ENCODE measurements at places on chromosomes 2 and 18.

DNA sequence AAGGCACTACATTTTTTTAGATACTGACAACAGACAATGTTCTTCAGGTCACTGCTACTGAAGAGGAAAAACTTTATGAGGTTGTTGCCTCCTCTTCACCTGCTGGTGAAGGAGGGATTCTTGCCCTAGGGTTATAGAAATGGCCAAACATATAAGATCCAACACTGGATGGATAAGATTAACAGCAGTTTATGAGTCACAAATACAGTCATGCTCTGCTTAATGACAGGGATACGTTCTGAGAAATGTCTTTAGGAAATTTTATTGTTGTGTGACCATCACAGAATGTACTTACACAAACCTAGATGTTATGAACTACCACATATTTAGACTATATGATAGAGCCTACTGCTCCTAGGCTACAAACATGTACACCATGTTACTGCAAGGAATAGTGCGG, 57.4 kb upstream of the AMMECR1L start:
- DNase-seq = no peak

- no peak for DNase-seq
Observed at GRCh38 chr2:44009136-44009735, 13.4 kb upstream of the LRPPRC start.

GRCh38 chr2:224894356-224894755, 147.9 kb downstream of the DOCK10 start:
- peak; percentile 97 for DNase-seq

DNA sequence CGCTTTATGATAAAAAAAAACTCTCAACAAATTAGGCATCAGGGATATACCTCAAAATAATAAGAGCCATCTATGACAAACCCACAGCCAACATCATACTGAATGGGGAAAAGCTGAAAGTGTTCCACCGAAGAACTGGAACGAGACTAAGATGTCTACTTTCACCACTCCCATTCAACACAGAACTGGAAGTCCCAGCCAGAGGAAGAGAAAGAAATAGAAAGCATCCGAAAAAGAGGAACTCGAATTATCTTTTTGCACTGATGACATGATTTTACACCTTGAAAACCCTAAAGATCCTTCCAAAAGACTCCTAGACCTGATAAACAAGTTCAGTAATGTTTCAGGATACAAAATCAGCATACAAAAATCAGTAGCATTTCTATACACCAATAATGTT, 121.6 kb downstream of the ZRANB3 start:
- no peak for DNase-seq

- DNase-seq = no peak
Observed at GRCh38 chr18:38900445-38900844, 1334.8 kb upstream of the CELF4 start.

DNA sequence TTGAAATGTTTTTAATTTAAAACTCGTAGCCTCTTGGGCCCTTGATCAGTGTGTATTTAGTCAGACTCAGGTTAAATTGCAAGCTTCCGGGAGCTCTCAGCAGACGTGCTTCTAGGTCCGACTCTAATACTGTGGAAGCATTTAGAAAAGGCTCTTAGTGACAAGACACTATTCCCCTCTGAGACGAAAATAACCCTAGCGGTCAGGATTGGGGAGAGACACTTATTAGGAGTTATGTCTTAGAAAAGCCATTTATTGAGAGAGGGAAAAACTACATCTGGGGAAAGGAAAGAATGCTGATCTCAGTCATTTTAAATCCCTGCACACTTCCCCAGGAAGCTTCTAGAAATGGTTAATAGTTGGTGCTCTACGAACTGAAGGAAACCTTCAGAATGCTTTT, 110.5 kb upstream of the NCK2 start:
- DNase-seq = no peak

GRCh38 chr18:31275722-31276463, 42.1 kb upstream of the DSG1 start:
- DNase-seq = peak; percentile 3

GRCh38 chr18:6414118-6414722, 491 bp downstream of the L3MBTL4 start:
- DNase-seq = peak; percentile 73

DNA sequence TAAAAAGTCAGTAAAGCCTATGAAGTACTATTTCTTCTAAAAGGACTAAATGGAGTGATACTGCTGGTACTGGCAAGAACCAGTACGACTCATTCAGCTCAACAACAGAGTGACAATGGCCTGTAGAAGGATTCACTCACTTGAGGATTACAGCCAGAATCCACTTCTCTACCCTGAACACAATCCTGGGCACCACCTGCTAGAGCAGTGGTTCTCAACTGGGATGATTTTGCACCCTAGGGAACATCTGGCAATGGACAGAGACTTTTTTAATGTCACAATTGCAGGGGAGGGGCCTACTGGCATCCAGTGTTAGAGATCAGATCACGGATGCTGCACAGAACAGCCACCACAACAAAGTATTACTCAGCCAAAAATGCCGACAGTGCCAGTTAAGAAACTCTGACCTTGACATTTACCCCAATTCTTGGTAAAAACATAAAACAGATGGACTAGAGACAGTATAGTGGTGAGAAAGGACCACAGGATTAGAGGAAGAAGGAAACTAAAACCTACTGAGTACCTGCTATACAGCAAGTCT, 5.0 kb downstream of the SPIRE1 start:
- peak; percentile 32 for DNase-seq

DNA sequence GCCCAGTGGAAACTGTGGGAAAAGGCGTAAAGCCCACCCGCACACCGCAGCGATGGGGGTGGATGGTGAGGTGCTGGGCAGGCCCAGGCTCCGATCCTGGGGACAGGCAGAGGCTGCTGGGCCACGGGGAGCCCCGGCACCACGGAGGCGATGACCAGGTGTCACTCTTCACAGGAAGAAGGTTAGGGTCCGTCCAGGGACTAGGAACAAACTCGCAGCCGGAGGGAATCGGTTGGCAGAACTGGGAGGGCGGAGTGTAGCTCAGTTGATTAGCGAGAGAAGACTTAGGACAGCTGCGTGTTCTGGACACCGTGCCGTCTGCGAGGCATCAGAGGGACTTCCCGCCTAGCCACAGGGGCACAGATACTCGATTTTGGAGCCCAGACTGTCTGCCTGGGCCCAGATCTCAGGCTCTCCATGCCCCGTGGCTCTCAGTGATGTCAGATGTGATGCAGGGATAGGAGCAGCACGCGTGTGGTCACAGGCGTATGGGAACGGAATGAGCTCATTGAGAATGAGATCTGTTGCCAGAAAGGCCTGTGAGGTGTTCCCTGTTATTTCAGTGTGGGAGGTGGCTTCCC, 16.1 kb upstream of the ALLC start:
- no peak for DNase-seq

- DNase-seq = no peak
Observed at GRCh38 chr18:28074076-28074475, 102.9 kb downstream of the CDH2 start.

DNA sequence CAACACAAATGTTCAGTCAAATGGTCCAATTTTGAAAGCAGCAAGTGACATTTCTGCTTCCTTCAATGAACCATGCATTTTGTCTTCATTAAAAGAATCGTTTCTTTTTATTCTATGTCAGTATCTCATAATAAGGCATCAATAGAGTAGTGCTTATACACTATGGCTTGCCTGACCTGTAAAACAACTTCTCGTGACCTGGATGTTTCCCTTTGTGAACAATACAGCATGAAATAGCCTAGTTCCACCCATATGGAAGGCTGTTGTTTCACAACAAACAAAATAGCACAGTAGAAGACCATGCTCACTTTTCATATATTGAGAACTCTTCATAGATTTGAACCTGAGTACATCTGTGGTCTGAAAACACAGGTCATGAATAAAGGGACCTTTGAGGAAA, 104.3 kb upstream of the PIK3C3 start:
- DNase-seq = no peak

- DNase-seq = no peak
Observed at GRCh38 chr2:196403471-196403870, 232.1 kb upstream of the STK17B start.

GRCh38 chr18:26483633-26484032, 64.7 kb downstream of the KCTD1 start:
- no peak for DNase-seq

- no peak for DNase-seq
Observed at GRCh38 chr2:235666213-235666781, 172.5 kb downstream of the AGAP1 start.

DNA sequence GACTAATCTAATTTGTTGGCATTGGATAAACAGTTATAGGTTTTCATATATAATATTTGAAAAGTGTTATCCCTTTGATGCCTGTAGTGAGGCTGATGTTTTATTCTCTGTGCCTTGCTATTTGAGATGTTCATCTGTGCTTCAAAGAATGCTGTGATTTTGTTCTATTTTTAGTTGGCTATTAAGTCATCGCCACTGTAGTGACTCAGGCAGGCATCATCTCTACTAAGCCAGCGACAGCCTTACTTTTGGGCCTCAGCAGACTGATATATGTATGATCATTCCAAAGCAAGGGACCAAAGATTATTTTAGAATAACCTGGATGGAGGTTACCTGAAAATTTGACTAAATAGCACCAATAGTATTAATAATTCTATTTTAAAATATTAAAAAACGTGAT, 1674.5 kb upstream of the NXPH2 start:
- no peak for DNase-seq

GRCh38 chr2:71682341-71682740, 229.0 kb downstream of the DYSF start:
- DNase-seq = no peak

- DNase-seq = no peak
Observed at GRCh38 chr18:57833441-57834101, 30.5 kb upstream of the ATP8B1 start.

- peak; percentile 54 for DNase-seq
Observed at GRCh38 chr2:188524519-188525113, 232.9 kb downstream of the GULP1 start.

- no peak for DNase-seq
Observed at GRCh38 chr18:48552130-48552529, 13.3 kb downstream of the CTIF start.

DNA sequence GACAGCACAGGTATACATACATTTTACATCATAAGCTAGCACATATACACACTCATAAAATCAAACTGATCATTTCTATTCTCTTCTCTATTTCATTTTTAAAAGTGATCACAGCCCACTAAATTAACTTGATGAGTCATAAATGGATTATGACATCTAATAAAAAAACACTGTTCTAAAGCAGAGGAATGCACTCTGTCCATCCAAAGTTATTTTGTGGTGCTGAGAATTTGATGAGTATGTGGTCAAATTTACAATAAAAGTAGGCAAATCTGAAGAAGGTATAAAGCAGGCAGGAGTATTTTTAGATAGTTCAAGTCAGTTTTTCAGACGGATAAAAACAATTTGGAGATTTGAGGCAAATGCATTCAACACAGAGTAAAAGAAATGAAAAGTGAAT, 104.4 kb downstream of the NOL4 start:
- DNase-seq = no peak

DNA sequence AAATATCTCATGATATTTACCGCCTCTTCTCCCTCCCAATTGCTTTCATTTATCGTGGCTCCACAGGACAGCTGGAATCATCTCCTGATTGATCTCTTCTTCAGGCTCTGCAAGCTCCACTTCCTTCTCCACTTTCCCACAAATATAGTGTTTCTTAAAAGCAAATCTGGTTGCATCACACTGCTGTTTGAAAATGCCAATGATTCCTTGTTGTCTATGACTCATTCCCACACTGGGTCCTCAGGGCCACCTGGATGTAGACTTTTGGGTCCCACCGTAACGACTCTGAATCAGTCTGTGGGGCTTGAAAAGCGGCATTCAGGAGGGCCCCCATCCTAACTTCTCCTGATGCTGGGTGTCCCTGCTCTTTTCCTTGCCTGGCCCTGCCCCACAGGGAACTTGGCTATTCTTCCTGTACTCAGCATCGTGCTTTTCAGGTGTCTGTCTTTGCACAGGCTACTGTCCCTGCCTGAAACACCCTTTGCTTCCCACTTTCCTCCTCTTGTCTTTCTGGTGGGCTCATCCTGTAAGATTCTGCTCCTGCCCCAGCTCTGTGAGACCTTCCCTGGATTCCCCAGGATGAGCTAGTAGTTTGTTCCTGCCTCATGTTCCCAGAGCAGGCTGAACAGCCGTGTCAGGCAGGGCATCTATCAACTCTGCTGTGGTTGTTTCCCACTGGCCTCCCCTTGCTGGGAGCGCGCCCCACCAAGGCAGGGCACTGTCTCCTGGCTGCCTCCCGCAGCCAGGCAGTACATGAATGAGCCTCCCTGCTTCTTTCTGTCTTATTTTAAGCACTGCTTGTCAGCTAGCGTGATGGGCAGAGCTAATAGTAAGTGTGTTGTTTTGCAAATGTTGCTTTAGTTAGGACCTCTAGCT, 111.9 kb downstream of the KCTD1 start:
- DNase-seq = no peak

- no peak for DNase-seq
Observed at GRCh38 chr18:55343396-55344073, 244.5 kb downstream of the TCF4 start.
